BJ (cell line): ENCODE measurements at places on chromosomes 2 and 18. TPM values are rescaled to one million over a fixed set of nuclear protein-coding genes. Genes with fewer than 3 reads are reported as not detected.
A peak's percentile ranks its signal among the peaks of the same experiment; 100 is the strongest.

DNA sequence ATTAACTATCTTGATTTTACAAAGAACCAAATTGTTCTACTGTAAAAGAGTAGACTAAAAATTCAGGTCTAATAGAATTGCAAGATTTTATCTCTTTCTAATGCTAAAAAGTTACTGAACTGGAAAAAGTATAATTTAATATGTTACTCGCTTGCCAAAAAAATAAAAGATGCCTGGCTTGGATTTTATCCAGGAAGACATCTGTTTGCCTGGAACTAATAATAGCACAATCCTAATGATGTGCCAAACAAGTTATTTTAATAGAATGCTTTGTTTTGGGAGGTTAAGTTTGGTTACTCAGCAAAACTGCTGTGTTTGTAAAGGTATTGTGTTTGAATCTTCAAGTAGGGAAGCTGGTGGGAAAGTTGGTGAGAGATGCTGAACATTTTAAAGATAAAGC is 19.4 kb upstream of the ZSWIM2 start:
- no peak for DNase-seq

Gene CFAP210
- polyA plus RNA-seq, result not detected in 2 replicates

- DNase-seq, result no peak
These were observed 82.9 kb downstream of the MSH2 start for GRCh38 chr2:47485751-47486300.

- no peak for DNase-seq
These were observed 72.7 kb downstream of the IKZF2 start for GRCh38 chr2:213078686-213079085.

- DNase-seq, result no peak
These were observed 81.5 kb upstream of the LDLRAD4 start for GRCh38 chr18:13136904-13137669.

GRCh38 chr2:12948231-12948960 is 231.7 kb downstream of the TRIB2 start:
- DNase-seq, result no peak

Gene LAMA1
- polyA plus RNA-seq, result 3.2 and 3.4 TPM in 2 replicates

DNA sequence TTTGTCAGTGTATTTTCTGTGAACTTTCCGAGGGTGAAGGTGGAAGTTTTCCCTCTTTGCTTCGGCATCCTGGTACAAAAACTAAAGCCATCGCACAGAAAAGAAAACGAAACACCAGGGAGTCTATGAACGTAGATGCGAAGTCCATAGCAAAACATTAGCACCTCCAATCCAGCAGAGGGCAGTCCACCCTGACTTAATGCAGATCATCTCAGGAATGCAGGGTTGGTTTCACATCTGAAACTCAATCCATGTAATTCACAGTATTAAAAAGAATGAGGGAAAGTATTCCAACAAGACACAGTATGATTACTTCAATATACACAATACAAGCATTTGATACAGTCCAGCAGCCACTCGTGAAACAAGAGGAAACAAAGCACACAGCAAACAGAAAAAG is 70.8 kb downstream of the RTP5 start:
- DNase-seq, result no peak

Gene CROCC2
- not detected in 2 replicates for polyA plus RNA-seq

GRCh38 chr2:192887337-192887736 is 692.6 kb upstream of the TMEFF2 start:
- no peak for DNase-seq

Gene CNDP1
- not detected in 2 replicates for polyA plus RNA-seq

Gene EMILIN1
- 43.4 and 81.3 TPM in 2 replicates for polyA plus RNA-seq

DNA sequence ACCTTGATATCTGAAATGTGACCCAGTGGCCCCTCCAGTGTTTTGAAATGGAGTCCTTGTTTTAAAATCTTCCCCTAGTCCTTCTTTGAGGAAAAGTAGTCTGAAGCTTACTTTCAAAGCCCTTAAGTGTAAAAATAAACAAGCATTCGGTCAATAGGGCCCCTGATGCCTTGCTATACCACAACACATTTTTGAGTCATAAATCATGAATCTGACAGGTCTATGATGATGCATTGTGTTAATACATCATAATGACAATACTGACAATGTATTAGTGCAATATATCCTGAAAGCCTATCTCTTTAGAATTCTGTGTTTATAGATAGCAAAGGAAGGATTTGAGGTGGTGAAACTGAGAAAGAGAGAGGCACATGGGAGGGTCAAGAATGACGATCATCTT is 464.2 kb downstream of the MEIS1 start:
- no peak for DNase-seq

DNA sequence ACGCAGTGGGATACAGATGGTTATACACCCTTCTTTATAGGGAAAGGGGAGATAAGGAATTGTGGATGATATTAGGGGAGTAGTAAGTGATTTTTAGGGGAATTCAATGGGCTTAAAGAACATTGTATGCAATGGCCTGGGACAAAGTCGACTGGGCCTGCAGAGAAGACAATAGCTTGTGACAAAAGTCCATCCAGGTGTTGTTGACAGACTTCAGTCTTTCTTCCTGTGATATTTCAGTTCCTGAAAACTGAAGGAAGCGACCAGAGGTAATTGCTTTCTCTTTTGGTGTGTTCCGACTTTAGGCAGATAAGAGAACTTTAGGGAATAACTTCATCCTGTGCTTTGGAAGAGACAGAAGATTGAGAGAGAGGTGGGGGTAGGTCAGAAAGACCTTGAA is 83.1 kb upstream of the NEUROD1 start:
- no peak for DNase-seq

DNA sequence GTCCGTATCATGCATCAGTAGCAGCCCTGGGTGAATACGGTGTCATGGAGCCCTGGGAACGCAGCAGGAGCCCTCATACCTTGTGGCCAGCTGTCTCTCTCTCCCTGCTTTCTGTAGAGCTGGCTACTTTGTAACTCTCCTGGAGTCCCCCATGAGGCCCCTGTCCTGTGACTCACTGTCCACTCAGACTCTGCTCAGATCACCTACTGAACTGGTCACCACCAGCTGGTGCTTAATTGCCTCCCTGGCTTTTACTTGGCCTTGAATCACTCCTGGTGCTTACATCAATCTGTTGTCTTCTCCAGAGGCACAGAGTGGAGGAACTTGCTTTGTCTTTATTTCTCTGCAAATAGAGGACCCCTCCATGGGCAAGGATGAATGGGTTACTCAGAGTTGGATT is 172.7 kb downstream of the HRH4 start:
- DNase-seq, result peak; percentile 23

GRCh38 chr2:235688511-235689426 is 194.9 kb downstream of the AGAP1 start:
- DNase-seq, result no peak

GRCh38 chr2:240305369-240305962 is 130.0 kb upstream of the GPC1 start:
- no peak for DNase-seq

Gene SERPINB13
- polyA plus RNA-seq, result not detected in 2 replicates

- no peak for DNase-seq
These were observed 55.6 kb downstream of the SP110 start for GRCh38 chr2:230164139-230164538.

Gene CRYGD
- polyA plus RNA-seq, result not detected in 2 replicates

Gene LPIN1
- 20.7 and 20.8 TPM in 2 replicates for polyA plus RNA-seq

DNA sequence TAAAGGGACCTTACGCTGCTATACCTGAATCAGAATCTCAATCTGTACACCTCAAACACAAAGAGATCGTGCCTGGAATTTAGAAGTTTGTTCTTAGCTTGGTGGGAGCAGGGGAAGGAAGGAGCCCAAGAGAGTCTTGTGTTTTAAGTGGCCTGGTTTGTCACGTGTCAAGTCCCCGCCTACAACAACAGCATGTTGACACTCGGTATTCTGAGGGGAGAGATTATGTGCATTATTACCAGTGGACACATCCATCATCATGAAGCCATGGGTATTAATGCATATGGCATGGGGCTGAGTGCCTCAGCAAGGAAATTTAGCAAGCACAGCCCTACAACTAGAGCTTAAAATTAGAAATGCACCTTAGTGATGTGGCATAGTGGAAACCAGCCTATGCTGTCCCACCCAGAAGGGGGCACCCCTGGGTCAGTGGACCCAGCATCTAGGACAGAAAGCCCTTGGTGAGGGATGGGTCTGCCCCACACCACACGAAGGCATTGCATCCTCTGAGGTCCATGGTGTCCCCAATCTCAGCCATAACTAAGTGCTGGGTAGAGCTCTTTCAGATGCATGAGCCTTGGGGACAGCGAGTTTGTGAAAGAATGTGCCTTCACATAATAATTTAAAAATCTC is 138.7 kb downstream of the MGAT5 start:
- DNase-seq, result no peak

GRCh38 chr18:55927831-55928230 is 339.8 kb upstream of the TCF4 start:
- peak; percentile 87 for DNase-seq

DNA sequence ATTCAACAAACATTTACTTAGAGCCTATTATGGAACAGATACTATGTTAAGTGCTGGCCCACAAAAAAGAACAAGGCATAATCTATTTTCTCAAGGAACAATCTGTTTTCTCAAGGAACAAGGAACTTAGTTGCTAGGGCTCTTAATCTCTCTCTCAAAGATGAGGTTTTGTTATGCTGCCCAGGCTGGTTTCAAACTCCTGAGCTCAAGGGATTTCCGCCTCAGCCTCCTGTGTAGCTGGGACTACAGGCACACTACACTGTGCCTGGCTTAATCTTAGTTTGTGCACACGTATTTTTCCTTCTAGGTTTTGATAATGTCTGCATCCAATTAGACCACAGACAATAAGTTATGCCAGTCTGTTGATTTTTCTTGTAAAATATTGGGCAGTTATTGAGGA is 89.5 kb downstream of the PTH2R start:
- DNase-seq, result no peak

- no peak for DNase-seq
These were observed 40.9 kb downstream of the UGP2 start for GRCh38 chr2:63882395-63883105.

DNA sequence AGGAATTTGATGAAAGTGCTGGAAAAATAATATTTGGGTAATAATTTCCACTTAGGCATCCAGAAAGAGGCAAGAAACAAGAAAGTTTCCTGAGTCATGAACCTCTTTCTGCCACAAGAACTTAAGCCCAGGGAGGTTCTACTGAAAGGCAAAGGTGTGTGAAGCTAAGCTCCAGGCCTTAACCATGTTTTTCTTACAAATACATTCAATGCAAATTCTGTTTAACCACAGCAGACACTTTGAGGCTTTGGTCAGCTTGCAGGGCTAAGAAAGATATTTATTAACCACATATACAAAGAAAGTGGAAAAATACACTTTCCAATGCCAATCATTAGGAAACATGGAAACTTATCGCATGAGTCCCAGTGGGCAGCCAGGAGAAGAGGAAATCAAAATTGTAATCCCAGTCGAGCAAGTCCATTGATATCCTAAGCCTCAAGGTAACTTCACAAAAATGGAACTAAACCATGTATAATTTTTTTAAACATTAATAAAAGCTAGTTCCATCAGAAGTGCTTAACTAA is 68.3 kb downstream of the PIEZO2 start:
- DNase-seq, result no peak

Gene ETAA1
- 3.5 and 8.8 TPM in 2 replicates for polyA plus RNA-seq

DNA sequence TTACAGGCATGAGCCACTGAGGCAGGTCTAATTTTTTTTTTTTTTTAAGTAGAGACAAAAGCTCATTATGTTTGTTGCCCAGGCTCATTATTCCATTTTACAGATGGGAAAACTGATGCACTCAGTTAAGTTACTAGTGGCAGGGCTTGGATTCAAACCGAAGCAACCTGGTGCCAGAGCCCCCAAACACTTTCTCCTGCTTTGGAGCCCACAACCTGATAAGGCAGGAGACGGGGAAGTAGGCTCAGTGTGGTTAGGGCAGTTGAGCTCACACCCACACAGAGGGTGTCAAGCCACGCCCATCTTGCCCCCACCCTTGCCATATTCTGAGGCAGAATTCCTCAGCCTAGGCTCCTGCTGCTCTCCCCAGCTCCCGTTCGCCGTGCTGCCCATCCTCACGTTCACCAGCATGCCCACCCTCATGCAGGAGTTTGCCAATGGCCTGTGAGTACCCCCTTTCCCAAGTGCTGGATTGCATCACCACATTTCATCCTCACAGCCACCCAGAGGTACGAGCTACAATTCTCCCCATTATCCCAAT is 5.8 kb upstream of the CTDSP1 start:
- DNase-seq, result no peak

- no peak for DNase-seq
These were observed 271.1 kb downstream of the PHLPP1 start for GRCh38 chr18:62986490-62986889.

Gene MGAT4A
- 0.06 TPM in 1 of 2 replicates, not detected in the other for polyA plus RNA-seq

- DNase-seq, result no peak
These were observed 317.6 kb downstream of the LNPK start for GRCh38 chr2:175684466-175684865.

DNA sequence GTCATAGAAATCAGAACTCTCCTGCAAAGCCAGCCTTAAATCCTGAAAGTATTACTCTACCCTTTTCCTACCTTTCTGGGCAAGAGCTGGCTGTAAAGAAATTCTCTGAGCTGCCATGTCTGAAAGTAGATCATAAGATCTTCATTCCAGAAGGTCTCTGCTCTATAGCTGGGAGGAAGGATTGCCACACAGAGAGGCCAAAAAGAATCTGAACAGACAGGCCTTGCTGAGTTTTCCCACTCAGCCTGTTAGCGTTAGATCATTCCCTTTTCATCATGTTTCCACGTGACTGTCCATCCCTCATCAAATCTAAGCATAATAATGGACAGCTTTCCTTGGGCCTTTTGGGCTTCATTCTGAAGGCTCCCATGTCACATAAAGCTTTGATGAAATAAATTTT is 43.2 kb upstream of the FHL2 start:
- DNase-seq, result no peak

DNA sequence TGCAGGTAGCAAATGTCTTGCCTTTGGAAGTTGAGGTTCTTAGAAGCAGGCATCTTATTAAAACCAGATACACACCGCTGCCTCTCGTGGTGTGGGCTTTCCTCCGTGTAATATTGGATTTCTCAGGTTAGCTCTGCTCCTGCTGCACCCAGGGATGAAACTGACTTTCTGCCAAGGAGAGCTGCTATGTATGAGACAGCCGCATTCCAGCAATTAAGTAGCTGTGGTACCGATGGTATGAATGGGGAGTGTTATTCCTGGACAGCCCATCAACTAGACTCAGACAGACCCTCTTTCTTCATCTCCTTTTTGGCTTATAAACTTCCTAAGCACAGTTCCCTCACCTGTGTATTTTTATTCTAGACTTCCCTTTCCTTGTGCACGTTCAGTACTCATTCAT is 6.8 kb upstream of the EHD3 start:
- DNase-seq, result no peak

Gene APCDD1
- polyA plus RNA-seq, result 15.3 and 32.4 TPM in 2 replicates

DNA sequence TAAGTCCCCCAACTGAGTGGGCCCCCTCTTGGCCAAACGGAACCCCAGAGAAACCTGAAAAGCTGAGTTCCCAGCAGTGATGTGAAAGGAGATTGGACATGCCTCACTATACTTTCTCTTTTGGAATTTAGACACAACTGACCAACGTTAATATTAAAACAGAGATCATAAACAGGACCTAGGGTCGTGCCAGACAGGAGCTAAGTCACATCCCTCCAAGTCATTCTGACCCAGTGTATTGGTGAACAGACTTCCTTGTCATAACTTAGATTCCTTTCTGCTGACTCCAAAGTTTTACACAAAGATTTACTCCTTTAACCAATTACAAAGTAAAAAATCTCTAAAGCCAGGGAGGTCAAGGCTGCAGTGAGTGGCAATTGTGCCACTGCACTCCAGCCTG is 46.9 kb downstream of the UXS1 start:
- DNase-seq, result peak; percentile 44

Gene SRD5A2
- 0.01 TPM in 1 of 2 replicates, not detected in the other for polyA plus RNA-seq
